Ascending aorta (tissue), 2 donors: ENCODE measurements at places on chromosomes 6 and 20. TPM values are rescaled to one million over a fixed set of nuclear protein-coding genes. Genes with fewer than 3 reads are reported as not detected.

DNA sequence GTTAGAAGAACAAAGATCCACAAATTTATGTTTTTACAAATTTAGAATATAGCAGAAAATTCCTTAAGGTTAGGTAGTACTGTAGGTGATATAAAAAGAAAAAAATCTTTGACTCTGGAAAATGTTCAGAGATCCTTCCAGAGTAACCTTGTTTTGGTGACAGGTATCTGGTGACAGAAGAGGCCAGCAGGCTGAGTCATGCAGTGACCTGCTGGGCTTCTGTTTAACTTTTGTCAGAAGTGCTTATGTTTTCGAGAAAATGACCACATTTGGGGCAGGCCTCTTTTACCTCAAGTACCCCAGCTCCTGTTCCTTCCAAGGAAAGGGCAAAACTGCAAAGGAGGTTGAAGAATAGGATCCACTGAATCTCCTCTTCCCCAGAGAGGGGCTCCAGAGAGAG, 10.5 kb upstream of the CLDN20 start:
- DNase-seq = no peak

- DNase-seq = no peak
Measured at GRCh38 chr6:150687508-150687907, 87.8 kb downstream of the PLEKHG1 start.

- DNase-seq = no peak
Measured at GRCh38 chr6:38646166-38646878, 6.6 kb upstream of the BTBD9 start.

Gene COL19A1
- not detected for total RNA-seq

Gene C6orf58
- total RNA-seq = not detected

DNA sequence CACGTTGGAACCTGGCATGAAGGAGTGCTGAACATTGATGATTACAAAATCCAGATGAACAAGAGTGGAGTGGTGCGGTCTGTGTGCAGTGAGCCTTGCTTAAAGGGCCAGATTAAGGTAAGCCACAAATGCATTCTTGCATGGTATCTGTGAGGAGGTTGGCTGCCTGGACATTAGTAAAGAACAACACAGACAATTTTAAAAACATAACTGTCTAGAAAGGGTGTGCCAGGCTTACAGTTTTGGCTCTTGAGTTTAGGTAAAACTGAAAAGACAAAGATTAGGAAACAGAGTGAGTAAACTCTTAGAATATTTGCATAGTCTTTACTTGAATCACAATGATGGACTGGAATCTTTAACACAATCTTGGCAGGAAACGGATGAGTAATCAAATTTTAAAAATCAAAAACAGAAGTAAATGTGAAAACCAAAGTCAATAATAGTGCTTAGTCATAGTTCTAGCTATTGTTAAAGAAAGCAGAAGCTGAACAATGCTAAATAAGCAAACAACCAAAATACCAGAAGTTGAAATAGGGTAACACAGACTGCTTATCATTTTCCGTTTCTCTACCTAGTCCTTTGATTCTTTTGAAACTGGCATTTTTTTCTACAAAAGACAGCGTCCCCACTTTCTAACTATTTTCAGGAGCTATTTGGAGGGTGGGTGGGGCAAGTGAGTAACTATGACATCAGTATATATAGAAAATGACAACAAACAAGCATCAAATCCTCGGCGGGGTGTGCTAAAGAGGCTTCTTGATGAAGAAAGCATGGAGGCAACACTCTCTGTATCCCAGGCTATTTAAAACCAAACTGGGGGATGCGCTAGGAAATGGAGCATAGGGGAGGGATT, 185.8 kb upstream of the RAB32 start:
- DNase-seq = no peak
